ENCODE measurements at places on chromosomes 2 and 18.

DNA sequence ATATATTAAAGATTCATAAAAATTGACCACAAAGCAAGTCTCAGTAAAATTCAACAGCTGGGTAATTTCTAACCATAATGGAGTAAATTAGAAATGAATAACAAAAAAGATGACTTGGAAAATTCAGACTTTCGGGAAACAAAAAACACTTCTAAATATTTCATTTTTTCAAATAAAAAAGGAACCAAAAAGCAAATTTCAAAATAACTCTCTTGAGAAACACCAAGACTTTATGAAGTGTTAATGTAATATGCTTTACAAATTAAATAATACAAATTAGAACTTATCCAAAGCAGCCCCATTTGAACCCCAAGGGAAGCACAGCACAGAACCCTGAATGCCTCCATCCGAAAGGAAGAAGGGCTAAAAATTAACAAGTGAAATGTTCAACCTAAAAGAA is 175.9 kb downstream of the HDAC4 start:
- no peak for DNase-seq

DNA sequence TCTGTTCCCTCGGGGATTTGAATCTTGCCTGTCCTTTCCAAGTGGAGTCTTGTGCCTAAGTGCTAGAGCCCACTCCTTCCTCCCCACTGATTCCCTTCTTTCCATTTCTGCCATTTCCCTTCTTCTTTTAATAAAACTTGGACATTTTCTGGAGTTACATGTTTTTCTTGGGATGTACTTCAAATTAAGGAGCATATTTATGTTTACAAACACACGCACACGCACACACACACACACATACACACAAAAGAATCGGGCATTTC is 154.2 kb downstream of the TGIF1 start:
- DNase-seq: no peak

GRCh38 chr2:74507926-74508520 is 528 bp upstream of the PCGF1 start:
- DNase-seq: no peak

DNA sequence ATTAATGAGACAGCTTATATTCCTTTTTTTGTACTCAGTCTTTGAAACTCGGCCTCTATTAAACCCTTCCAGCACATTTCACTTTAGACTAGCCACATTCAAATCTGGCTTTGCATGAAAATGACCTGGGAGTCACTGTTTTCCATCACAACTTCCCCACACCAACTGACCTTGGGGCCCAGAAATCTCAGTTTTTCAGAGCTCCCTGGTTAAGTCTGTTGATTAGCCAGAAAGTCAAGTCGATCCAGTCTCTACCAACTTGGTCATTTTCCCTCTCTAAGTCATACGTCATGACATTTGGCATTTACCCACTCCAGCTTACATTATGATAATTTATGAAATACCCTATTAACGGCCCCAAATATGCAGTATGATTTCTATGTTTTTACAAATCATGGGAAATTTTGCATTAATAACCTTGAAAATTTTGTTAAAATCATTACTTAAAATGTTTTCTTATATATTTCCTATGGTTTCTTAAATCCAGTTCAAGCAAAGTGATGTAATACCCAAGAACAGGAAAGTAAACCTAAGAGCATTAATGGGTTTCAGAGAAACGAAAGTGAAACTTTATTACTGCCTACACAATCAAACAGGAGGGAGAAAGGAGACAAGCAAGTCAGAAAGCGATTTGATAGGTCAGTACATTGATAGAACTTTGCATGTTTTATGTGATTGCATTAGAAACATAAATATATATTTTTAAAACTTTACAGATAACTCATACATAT is 77.1 kb downstream of the SPATS2L start:
- DNase-seq: no peak

DNA sequence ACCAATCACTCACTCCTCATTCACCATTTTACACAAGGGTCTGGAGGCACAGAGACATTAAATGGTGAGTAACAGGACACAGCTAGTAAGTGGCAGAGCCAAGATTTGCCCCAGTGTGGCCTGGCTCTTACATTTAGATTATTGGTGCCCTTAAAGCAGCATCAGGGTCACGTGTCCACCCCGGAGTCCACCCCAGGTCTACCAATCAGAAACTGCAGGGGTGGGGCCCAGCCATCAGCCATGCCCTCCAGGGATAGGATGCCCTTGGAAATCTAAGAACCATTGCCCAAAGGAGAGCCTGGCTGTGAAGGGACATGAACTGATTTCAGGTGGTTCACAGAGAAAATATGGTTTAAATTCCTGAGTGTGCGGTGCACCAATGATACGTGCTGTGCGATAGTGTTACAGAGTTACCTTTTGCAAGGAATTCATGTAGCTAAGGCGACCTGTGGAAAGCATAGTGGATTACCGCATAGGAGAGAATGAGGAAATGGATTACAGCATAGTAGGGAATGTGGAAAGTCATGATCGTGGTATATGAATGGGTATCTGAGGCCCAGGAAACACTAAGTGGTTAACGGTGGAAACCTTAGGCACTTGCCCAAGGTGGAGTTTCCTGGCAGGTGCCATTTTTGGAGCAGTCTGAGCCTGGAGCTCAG is 17.8 kb downstream of the IGFBP5 start:
- no peak for DNase-seq

DNA sequence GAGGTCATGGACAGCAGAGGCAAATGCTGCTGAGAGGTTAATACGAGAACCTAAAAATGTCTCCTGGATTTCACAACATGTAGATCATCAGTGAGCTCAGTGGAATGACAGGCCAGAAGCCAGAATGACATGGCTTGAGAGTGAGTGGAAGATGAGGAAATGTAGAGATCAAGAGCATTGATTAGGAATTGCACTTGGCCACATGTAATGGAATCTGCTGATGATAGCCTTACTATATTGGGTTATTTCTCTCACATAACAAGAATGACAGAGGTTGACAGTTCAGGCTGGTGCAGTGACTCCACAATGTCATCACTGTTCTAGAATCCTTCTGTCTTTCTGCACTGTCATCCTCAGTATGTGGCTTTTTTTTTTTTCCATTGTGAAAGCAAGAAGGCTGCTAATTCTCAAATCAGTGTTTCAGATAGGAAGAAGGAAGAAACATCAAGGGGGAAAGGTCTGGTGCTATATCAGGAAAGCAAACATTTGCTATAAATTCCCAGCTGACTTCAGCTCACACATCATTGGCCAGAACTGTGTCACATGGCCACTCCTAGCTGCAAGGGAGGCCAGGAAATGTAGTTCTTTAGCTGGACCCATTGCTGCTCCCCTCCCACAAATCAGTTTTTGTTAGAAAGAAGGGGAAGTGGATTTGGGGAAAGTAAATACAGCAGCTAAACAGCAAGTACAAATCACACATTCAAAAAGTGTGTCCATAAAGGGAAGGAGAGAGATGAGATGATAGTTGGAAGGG is 127.2 kb downstream of the FAM161A start:
- no peak for DNase-seq

DNA sequence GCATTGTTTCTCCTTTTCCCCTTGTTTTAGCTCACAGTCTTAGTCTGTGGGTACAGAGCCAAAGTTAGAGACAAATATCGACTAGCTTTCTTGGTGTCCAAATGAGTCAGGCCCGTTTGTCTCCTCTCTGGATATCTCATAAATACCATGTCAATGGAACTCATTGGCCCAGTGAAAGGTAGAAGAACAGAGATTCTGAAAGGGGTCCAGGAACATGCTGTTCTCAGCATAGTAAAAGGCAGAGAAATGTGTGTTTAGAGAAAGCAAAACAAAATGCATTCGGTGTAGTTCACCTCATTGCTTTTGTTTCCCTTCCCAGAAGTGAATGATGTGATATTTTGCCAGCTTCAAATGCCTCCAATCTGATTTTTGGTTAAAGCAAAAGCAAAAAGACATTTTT is 238.6 kb upstream of the SLC8A1 start:
- DNase-seq: no peak

DNA sequence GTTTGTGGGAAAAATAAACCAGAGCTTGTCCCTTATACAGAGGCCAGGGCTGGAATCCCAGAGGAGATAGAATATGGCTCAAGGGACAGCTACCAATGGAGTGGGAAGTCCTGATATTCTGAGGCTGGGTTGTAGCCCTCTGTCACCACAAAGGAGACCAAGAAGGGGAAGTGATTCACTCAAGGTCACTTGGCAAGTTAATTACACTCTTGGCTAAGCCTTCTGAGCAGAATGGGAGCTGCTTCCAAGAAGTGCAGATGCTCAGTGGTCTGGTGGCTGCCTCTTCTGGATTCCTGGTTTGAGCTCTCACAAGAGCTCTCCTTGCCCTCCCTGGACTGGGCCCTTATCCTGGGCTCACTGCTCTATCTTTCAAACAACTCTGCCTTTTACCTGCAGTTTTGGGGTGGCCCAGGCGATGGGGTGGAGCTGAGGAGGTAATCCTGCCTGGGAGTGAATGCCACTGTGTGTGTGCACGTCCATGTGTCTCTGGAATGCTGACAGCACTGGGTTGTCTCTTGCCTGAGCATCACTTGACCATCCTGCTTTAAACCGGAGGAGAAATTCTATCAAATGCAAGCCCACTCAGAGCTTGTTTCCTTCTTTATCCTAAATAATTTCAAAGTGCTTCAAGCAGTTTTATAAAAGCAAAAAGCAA is 168.2 kb downstream of the KCNS3 start:
- no peak for DNase-seq

- DNase-seq: no peak
Observed at GRCh38 chr18:63142594-63143225, 176.9 kb downstream of the BCL2 start.

DNA sequence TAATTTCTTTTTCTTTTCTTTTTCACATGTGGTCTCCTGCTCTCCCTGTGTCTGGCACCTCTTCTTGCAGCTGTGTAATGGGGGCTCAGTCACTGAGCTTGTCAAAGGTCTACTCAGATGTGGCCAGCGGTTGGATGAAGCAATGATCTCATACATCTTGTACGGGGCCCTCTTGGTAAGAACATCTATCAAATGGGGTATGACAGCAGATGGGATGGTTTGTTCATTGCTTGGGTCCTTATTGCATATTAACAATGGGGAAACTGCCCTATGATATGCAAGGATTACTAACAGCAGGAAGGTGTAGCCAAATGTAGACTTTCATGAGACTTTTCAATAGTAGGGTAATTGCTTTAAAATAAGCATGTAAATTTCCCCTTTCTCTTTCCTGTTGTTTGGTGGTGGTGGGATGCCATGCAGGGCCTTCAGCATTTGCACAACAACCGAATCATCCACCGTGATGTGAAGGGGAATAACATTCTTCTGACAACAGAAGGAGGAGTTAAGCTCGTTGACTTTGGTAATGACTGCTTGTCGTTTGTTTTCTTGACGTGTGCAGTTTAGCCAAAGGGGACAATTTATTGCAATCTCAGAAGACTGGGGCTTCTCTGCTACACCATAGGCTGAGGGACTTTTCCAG is 36.5 kb downstream of the MYO3B start:
- no peak for DNase-seq

- DNase-seq: no peak
Observed at GRCh38 chr2:100978582-100979191, 23.4 kb upstream of the RPL31 start.

- DNase-seq: no peak
Observed at GRCh38 chr2:146734042-146734820, 1110.6 kb upstream of the ACVR2A start.

- no peak for DNase-seq
Observed at GRCh38 chr2:4662161-4662779, 958.9 kb downstream of the DCDC2C start.

- DNase-seq: no peak
Observed at GRCh38 chr2:57954020-57954419, 92.6 kb upstream of the VRK2 start.

DNA sequence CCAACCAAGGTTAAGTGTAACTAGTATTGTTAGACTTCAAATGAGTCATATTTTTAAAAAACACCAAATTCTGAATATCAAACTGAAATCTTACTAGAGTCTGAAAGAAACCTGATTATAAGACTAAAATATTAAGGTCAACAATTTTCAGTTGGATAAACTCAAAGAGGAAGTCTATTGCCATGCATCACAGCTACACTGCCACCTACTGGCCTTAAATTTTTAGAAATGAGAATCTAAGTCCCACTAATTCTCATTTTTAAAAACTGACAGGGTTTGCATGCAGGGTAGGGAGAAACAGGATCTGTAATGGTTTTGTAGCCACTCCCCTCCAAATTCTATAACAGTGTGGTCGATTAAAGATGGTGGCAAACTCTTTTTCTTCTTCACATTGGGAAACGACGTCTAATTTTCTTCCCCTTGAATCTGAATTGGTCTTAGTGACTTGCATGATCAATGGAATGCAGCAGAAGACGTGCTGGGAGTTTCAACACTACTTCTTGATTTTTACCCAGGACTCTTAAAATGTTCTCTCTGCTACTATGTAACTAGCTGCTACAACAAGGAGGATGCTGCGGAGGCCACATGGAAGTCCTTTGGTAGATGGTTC is 176.1 kb upstream of the SESTD1 start:
- no peak for DNase-seq

- no peak for DNase-seq
Observed at GRCh38 chr18:48292782-48293424, 116.3 kb downstream of the ZBTB7C start.

DNA sequence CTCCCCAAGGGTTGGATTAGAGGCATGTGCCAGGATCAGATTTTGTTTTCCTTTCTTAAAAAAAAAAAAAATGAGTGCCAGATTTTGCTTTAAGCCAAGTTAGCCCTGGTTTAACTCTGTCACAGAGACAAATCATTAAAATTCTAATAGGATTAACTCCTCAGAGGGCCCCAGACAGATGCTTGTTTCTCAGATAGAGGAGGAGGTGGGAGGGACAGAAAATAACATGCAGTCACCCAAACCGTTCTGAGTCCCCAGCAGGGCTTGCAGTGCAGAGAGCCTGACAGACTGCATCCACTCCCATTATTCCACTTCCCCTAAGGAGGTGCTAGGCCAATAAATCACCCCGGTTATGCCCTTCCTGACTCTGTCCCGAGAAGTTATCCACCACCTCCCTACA is 6.3 kb upstream of the PROKR1 start:
- no peak for DNase-seq

All from nucleus accumbens (tissue), 56 donors.